ENCODE measurements at places on chromosomes 1 and 21.

DNA sequence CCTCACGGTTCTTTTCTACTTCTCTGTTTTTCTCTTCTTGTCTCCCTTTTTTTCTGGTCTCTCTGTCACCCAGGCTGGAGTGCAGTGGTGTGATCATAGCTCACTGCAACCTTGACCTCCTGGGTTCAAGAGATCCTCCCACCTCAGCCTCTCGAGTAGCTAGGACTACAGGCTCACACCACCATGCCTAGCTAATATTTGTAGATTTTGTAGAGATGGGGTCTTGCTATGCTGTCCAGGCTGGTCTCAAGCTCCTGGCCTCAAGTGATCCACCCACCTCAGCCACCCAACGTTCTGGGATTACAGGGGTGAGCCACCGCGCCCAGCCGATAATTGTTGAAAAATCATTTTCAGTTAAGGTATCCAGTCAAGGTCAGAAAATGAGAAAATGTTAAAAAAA lies 25.9 kb upstream of the LGALS8 start:
- DNase-seq, result no peak

DNA sequence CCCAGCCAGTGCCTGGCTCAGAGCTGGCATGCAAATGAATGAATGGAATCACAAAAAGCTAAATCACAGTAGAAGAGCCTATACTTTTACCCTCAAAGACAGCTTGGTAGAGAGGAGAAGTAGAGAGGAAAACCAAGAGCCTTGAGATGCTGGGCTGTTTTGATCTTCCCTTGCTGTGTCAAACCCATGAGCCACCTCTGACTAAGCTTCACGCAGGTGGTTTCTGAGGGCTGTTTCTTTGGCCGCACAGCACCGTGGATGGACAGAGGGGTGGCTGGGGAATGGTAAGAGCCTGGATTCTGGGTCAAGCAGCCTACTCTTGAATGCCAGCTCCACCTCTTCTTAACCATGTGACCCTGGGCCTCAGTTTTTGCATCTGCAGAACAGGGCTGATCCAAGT lies 18.6 kb downstream of the ABCG1 start:
- no peak for DNase-seq

GRCh38 chr1:35876988-35877387 lies 6.0 kb upstream of the AGO1 start:
- no peak for DNase-seq

GRCh38 chr21:25179116-25179515 lies 428.2 kb downstream of the MRPL39 start:
- DNase-seq, result no peak

- DNase-seq, result no peak
These were observed 36.0 kb upstream of the TTC4 start for GRCh38 chr1:54679706-54680105.

DNA sequence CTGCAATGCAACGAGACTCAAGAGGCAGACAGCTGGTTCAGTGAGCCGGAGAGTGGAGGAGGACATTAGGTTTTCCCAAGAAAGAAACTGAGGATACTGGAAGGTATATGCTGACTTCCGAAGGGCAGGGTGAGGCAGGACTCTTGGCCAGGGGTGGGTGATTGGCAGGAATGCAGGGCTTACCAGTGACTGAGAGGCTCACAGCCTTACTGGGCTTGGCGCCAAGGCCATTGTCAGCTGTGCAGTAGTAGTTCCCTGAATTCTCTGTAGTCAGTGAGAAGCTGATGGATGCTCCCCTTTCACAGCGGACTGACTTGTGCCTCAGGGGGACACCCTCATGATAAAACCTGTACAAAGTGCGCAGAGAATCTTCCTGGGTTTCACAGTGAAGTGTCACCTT lies 9.6 kb downstream of the FCRL5 start:
- no peak for DNase-seq

DNA sequence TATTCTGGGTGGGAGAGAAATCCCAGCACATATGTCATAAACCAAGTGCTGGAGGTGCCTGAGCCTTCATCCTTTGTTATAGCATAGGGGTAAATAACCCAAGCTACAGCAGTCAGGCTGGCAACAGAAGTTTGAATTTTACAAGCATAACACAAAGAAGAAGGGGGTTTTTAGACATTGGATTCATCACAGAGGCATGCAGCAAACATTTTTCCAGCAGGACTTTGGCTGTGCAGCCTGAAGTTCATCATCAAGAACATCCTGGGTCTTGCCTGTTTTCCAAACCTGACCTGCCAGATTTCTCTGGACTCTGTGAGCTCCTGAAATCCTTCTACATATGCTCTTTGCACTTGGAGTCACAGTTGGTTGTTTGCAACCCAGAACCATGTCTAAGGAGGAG lies 16.2 kb downstream of the PTGER3 start:
- no peak for DNase-seq

- no peak for DNase-seq
These were observed 37.9 kb upstream of the EDEM3 start for GRCh38 chr1:184792450-184792969.

DNA sequence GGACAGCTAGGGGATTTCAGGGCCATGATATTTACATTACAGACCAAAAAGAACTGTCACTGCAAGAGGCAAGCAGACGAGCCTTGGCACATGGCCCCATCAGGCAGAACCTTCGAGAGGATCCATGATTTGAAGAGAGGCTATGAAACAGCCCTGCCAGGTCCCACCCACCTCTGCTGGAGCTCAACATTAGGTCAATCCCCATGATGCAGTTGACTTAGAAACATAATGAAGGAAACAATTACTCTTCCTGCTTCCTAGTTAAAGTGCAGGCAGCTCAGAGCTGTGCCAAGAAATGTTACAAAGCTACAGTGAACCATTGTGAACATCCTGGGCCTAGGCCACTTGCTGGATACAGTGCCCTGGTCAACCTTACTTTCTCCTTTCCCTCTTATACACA lies 41.7 kb upstream of the PTCH2 start:
- no peak for DNase-seq

DNA sequence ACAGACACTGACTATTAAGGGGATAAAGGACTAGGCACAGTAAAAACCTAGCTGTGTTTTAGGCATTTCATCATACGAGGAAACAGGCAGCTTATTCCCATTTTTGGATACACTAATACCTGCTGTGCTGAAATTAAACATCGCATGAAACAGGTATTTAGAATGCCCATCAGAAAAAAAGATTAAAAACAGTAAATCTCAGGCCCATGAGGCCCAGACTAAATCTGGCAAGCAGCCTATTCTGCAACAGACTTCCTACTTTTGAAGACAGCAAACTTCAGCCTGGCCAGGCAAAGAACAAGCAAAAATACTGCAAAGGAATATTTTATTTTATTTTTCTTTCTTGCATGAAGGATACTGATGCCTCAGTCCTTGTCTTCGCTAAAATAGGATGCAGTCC lies 240.2 kb downstream of the LMO4 start:
- DNase-seq, result no peak

DNA sequence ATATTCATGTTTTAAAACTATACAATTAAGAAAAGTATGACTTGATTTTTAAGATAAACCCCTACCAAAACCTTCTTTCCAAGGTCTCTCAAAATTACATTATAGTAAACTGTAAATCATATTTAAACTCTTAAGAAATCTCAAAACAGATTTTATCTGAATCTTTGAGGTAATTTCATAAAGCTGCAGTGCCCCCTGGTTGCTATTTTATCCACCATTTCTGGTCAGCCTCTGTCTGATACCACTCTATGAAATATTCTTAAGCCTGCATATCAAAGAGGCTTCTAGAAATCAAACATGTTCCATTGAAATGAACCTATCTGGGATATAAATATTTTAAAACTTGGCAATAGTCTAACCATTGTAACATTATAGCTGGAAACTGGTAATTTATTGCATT lies 317.3 kb downstream of the COL11A1 start:
- DNase-seq, result no peak

DNA sequence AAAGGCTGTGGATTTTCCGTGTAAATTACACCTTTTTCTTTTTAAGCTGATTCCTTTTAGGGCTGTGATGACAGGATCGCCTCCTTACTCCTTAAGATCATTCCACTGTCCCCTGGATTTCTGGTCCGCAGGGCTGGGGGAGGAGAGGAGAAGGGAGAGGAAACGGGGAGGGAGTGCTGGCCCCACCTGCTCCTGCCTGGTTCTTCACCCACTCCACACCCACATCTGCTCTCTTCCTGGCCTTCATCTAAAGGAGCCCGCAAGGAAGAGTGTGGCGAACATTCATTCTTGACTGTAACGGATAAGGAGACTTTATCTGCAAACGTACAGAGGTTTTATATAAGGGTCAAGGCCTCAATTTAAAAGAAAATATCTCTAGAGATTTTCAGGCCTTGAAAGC lies 242.0 kb downstream of the RHOU start:
- DNase-seq, result no peak

DNA sequence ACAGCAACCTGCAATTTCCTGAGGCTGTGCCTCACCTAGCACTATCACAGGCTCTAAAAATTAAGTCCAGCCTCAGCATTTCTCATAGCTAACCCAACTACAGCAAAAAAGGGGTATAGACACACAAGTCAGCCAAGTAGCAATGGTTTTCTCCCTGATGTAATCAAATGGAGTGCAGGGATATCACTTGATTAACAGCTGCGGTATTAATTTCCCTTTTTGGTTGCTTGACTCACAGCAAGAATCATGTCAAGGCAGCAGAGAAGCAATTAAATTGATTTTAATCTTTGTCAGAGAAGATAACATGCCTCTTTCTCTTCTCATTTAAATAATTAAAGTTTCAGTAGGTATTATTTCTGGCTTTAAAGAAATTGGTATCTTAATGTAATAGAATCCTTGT lies 278.9 kb downstream of the RWDD3 start:
- DNase-seq, result no peak

Measured in NCI-H446 (cell line).